A673 (cell line): ENCODE measurements at places on chromosomes 13 and 19. TPM values are rescaled to one million over a fixed set of nuclear protein-coding genes. Genes with fewer than 3 reads are reported as not detected.

The THSD1 gene
- 0.13 and 0.39 TPM in 2 replicates for total RNA-seq

The ZNF507 gene
- total RNA-seq, result 35.0 and 36.1 TPM in 2 replicates

The CYP4F11 gene
- total RNA-seq, result 0.13 TPM in 1 of 2 replicates, not detected in the other

The CYP2A7 gene
- total RNA-seq, result not detected in 2 replicates

The ATP7B gene
- total RNA-seq, result 2.9 and 4.4 TPM in 2 replicates

The PSG3 gene
- total RNA-seq, result not detected in 2 replicates

The HCST gene
- 4.2 and 4.5 TPM in 2 replicates for total RNA-seq

The NMRK2 gene
- not detected in 2 replicates for total RNA-seq

The MYO1F gene
- total RNA-seq, result 0.26 and 0.37 TPM in 2 replicates

The ZNF90 gene
- total RNA-seq, result 0.26 and 0.41 TPM in 2 replicates

The SPIB gene
- 0.20 and 0.75 TPM in 2 replicates for total RNA-seq
